ENCODE measurements at places on chromosomes 5 and 9. TPM values are rescaled to one million over a fixed set of nuclear protein-coding genes. Genes with fewer than 3 reads are reported as not detected.
A peak's percentile ranks its signal among the peaks of the same experiment; 100 is the strongest.

CNOT8 gene
- total RNA-seq = 104 TPM

DNA sequence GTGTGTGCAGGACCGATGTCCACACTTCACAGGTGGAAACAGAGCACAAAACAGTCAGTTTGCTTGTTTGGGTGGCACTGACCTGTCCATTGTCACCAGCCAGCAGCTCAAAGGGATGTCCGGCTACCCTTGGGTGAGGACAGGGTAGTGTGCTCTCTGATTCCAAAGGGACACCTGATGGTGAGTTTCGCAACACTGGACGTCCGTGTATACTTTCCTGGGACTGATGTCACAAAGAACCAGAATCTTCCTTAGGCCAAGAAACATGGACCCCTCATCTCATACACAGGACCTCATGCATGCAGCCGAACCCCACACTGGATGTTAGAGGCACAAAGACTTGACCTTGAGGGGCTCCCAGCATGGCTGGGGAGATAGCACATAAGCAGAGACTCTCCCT lies 22.2 kb upstream of the CPLX2 start:
- H3K36me3 ChIP-seq = no peaks in the 10 kb centered on the region
- no peak for DNase-seq

GRCh38 chr5:40962207-40962955 lies 53.1 kb downstream of the C7 start:
- DNase-seq = no peak
- no peak overlapping the region for H3K4me3 ChIP-seq
- no peak overlapping the region for H3K27ac ChIP-seq
- no peaks in the 10 kb centered on the region for H3K36me3 ChIP-seq
- no peaks in the 10 kb centered on the region for H3K4me1 ChIP-seq

GRCh38 chr9:129945314-129945713 lies 97.7 kb downstream of the FNBP1 start:
- no peaks in the 10 kb centered on the region for H3K27me3 ChIP-seq
- DNase-seq = peak; percentile 72
- no peak overlapping the region for H3K4me3 ChIP-seq
- peaks cover 36% of the 10 kb centered on the region for H3K4me1 ChIP-seq

TMEM174 gene
- not detected for total RNA-seq

DNA sequence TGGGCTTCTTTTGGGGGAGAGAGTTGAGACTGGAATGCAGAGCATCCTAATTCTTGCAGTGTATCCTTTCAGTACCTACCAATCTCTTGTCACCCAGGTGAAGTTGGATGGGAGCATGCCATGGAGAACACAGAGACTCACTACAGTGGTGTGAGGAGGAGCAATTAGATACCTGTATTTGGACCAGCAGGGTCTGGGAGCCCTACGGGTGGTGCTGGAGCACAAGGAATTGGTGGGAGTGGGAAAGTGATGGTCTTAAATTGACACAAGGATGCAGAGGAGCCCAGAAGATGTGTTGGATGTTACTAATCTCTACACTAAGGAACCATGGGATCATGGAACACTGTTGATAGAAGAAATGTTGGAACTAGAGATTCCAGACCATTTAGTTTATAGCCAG lies 212.7 kb downstream of the CHSY3 start:
- H3K36me3 ChIP-seq = no peaks in the 10 kb centered on the region
- DNase-seq = no peak
- H3K4me3 ChIP-seq = no peak overlapping the region
- H3K4me1 ChIP-seq = no peaks in the 10 kb centered on the region

GRCh38 chr5:373710-374602 lies 52.4 kb downstream of the AHRR start:
- H3K4me3 ChIP-seq = no peak overlapping the region
- no peaks in the 10 kb centered on the region for H3K36me3 ChIP-seq
- H3K27me3 ChIP-seq = no peaks in the 10 kb centered on the region
- DNase-seq = no peak
- H3K27ac ChIP-seq = peak overlapping the region; percentile 7
- H3K4me1 ChIP-seq = no peaks in the 10 kb centered on the region

DNA sequence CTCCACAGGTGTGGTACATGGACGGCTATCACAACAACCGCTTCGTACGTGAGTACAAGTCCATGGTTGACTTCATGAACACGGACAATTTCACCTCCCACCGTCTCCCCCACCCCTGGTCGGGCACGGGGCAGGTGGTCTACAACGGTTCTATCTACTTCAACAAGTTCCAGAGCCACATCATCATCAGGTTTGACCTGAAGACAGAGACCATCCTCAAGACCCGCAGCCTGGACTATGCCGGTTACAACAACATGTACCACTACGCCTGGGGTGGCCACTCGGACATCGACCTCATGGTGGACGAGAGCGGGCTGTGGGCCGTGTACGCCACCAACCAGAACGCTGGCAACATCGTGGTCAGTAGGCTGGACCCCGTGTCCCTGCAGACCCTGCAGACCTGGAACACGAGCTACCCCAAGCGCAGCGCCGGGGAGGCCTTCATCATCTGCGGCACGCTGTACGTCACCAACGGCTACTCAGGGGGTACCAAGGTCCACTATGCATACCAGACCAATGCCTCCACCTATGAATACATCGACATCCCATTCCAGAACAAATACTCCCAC lies 32.1 kb downstream of the OLFM1 start:
- no peak overlapping the region for H3K27ac ChIP-seq
- no peak overlapping the region for H3K4me3 ChIP-seq
- H3K36me3 ChIP-seq = no peaks in the 10 kb centered on the region
- H3K4me1 ChIP-seq = no peaks in the 10 kb centered on the region

- H3K36me3 ChIP-seq = no peaks in the 10 kb centered on the region
- no peaks in the 10 kb centered on the region for H3K4me1 ChIP-seq
- H3K27me3 ChIP-seq = no peaks in the 10 kb centered on the region
Observed at GRCh38 chr5:77425998-77426659, 66.0 kb downstream of the WDR41 start.

CDKN2B-AS1 gene
- 0.21 TPM for total RNA-seq

FOXD1 gene
- total RNA-seq = 0.32 TPM

GRCh38 chr5:124052201-124052600 lies 540.2 kb downstream of the CSNK1G3 start:
- no peaks in the 10 kb centered on the region for H3K27me3 ChIP-seq
- H3K36me3 ChIP-seq = no peaks in the 10 kb centered on the region
- DNase-seq = no peak
- no peaks in the 10 kb centered on the region for H3K4me1 ChIP-seq

WDR5 gene
- 20.2 TPM for total RNA-seq

GRCh38 chr5:180526269-180526668 lies 32.1 kb downstream of the CNOT6 start:
- no peaks in the 10 kb centered on the region for H3K36me3 ChIP-seq
- no peak for DNase-seq
- H3K27ac ChIP-seq = no peak overlapping the region

INSL6 gene
- total RNA-seq = not detected

DNA sequence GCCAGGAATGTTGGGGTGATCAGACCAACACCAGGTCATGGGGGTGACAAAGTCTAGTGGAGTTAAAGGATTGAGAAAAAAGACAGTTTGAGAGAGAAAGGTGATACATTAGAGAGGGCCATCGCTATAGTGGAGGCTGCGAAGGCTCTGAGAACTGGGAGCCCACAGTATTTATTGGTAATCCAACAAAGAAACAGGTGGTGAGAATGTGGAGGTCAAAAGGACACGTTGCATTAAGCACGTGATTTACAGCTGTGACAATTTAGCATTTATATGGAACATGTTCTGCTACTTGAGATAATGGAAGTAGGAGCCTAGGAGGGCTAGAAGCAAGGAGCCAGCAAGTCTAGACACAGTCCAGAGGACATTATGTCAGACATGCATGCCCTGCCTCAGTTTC lies 2086.5 kb upstream of the C9orf72 start:
- H3K27me3 ChIP-seq = no peaks in the 10 kb centered on the region
- no peaks in the 10 kb centered on the region for H3K36me3 ChIP-seq
- H3K27ac ChIP-seq = no peak overlapping the region
- no peak for DNase-seq
- H3K4me1 ChIP-seq = no peaks in the 10 kb centered on the region

- DNase-seq = no peak
- H3K4me1 ChIP-seq = no peaks in the 10 kb centered on the region
- H3K4me3 ChIP-seq = no peak overlapping the region
- no peaks in the 10 kb centered on the region for H3K27me3 ChIP-seq
- H3K36me3 ChIP-seq = no peaks in the 10 kb centered on the region
Observed at GRCh38 chr9:125529589-125530515, 177.2 kb downstream of the MAPKAP1 start.

- no peak for DNase-seq
- no peaks in the 10 kb centered on the region for H3K4me1 ChIP-seq
- H3K27ac ChIP-seq = no peak overlapping the region
- H3K4me3 ChIP-seq = no peak overlapping the region
- no peaks in the 10 kb centered on the region for H3K36me3 ChIP-seq
Observed at GRCh38 chr9:109715344-109715743, 64.7 kb upstream of the PALM2AKAP2 start.

GRCh38 chr5:104178066-104178465 lies 615.5 kb upstream of the NUDT12 start:
- no peak overlapping the region for H3K4me3 ChIP-seq
- DNase-seq = no peak
- H3K27ac ChIP-seq = no peak overlapping the region
- H3K4me1 ChIP-seq = no peaks in the 10 kb centered on the region

DNA sequence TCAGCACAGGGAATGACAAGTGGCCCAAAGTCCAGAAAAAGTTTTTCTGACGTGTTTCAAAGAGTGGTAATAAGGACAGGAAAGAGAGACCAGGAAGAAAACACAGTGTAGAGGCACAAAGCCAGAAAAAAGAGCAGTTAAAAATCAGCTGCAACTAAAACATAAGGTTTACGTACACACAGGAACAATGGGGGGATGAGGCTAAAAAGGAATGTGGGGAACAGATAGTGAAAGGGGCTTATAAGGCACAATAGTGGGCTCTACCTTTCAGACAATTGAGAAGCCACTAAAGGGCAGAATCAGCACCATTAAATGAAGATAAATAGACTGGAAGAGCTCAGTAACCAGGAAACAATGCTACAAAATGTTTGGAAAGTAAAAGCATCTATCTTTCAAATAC lies 5.5 kb downstream of the ELP1 start:
- peaks cover 43% of the 10 kb centered on the region for H3K36me3 ChIP-seq
- no peak overlapping the region for H3K27ac ChIP-seq
- no peak overlapping the region for H3K4me3 ChIP-seq
- H3K4me1 ChIP-seq = peaks cover 9% of the 10 kb centered on the region
- H3K27me3 ChIP-seq = no peaks in the 10 kb centered on the region

DNA sequence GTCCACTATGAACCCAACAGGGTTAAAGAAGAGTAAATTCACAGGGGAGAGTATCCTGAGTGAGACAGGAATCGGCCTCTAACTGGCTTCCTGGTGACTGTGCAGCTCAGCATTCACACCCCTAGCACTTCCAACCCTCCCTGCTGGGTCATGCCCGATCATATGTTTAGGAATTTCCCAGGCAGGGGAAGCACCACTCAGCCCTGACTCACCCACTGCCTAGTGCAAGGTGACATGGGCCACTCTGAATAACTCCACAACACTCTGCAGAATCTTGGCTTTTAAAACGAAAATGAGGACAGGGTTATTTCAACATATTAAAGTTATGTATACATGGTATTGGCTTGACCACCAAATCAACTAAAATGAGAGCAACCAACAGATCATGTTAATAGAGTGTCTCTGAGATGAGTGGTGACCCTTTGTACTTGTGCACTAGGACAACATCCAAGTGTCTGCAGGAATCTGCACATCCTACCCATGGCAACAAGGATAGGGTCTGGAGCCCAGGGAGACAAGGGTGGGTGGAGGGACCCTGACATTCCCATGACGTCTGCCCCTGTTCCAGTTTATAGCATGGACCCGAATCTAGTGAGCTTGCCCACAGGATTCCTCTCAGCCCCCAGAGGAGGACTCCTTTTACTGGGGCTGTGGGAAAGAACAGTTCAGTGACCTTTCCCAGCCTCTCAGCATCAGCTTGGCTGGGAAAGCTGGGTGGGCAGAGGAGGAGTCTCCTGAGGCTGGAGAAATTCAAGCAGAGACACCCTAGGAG lies 485.8 kb downstream of the SEMA5A start:
- no peaks in the 10 kb centered on the region for H3K27me3 ChIP-seq
- H3K4me1 ChIP-seq = no peaks in the 10 kb centered on the region
- no peaks in the 10 kb centered on the region for H3K36me3 ChIP-seq
- H3K4me3 ChIP-seq = no peak overlapping the region
- DNase-seq = no peak
- no peak overlapping the region for H3K27ac ChIP-seq

DNA sequence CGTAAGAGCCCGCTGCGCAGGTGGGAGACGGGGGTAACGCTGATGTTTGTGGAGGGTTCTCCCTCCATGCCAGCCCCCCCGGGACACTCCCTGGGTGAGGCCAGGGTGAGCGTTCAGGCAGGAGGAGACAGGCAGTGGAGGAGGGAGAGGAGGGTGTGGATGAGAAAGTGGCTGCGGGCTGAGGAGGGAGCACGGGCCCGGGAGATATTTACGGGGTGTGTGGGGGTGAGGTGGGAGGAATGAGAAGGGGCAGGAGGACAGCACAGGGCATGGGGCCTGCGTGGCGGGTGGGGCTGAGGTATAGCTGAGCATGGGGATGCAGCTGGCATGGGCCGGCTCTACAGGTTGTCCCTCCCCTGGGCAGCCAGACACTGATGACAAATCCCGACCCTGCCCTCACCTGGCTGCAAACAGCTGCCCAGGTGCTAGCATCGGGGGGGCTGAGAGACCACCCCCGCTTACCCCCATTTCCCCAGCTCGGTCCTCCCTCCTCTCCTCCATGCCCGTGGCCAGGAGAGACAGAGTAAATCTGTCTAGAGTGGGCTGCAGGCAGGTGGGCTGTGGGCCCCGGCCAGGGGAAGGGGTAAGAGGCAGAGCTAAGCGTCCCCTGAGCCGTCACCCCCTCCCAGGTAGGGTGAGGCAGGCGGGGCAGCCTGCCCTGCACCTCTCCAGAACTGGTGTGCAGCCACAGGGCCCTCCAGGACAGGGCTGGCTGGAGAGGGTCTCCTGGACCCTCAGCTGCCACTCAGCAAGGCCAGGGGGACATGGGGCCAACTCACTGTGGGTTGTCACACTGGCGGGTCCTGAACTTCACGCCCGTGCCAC lies 79.2 kb downstream of the ZNF354C start:
- H3K4me1 ChIP-seq = no peaks in the 10 kb centered on the region
- no peaks in the 10 kb centered on the region for H3K27me3 ChIP-seq
- DNase-seq = no peak

Data from naive thymus-derived CD4-positive, alpha-beta T cell (primary cell).